ENCODE measurements at places on chromosomes 2 and 18.

DNA sequence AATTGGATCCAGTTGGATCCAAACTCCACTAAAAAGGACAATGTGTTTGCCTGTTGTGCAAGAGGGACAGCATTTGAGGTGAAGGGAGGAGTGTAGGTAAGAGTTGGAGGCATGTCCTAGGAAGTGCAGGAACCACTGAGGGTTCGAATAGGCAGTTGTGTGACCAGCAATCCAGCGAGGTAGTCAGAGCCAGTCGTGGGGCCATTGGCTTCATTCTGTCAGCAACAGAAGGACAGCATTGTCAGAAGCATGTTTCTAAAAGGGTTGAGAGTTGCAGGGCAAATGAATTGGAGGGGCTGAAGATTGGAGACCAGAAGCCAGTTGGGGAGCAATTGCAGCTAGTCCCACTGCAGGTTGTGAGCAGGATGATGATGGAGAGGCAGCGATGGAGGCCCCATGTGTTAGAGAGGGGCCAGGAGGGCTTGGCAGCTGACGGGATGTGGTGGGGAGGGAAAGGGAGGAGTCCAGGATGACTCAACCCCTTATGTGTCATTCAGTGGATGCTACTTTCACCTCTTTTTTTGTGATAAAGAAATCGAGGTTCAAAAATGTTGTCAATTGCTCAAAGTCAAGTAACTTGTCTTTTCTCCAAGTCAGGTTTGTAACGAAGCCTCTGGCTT, 96.7 kb upstream of the SIX3 start:
- DNase-seq = no peak

DNA sequence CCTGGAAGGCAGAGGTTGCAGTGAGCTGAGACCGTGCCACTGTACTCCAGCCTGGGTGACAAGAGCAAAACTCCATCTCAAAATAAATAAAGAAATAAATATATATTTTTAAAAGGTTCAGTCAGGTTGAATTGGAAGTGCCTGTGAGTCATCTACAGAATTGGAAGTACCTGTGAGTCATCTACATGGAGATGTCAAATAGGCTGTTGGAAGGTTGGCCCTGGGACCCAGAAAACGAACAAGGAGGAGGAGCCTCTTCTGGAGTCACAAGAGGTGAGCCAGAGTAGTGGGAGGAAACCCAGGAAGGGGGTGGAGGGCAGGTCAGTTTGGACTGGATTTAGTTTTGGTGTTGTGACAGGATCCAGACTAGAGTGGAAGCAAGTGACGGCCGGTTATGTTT, 15.2 kb upstream of the SCYGR1 start:
- no peak for DNase-seq

DNA sequence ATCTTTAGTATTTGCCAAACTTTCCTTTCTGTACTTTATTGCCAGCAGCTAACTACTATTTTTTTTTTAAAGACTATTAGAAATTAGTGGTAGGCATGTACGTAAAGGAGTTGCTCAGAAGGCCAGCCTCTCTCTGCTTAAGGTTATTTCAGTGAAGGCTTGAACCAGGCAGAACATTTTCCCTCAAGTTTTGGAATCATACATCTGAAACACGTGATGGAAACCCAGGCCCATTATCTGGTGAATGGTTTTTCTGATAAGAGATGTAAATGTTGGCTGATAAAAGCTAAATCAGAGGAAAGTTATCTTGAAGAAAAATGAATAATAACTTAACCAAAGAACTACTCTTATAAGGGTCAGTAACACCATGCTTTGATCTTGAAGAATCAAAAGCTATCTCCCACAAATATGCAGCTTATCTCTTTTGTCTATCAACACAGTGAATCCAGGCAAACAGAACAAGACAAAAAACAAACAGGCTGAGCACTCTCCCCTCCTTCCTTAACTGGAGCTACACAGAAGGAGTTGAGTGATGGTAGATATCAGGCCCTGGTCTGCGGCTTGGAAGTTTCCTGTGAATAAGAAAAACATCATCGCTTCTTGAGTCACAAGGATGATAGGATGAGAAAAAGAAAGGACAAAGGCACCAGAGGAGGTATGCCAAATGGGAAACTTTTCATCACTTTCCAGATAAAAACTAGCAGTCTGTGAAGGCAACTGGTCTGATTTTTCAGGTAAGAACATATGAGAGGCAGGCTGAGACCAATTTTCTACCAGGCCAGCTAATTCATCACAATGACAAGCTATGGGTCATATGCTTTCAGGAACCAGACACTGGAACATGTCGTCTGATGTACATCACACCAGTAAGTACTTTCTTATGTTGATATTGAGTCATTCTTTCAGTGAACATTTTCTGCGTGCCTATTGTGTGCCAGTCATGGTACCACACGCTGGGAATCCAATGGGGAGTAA, 88.4 kb upstream of the STK17B start:
- DNase-seq = peak; percentile 56

GRCh38 chr2:28228434-28228995, 164.1 kb upstream of the FOSL2 start:
- DNase-seq = no peak

GRCh38 chr2:10014418-10015190, 28.7 kb upstream of the KLF11 start:
- no peak for DNase-seq

- DNase-seq = no peak
Observed at GRCh38 chr18:49178321-49178720, 227.6 kb upstream of the SMAD7 start.

DNA sequence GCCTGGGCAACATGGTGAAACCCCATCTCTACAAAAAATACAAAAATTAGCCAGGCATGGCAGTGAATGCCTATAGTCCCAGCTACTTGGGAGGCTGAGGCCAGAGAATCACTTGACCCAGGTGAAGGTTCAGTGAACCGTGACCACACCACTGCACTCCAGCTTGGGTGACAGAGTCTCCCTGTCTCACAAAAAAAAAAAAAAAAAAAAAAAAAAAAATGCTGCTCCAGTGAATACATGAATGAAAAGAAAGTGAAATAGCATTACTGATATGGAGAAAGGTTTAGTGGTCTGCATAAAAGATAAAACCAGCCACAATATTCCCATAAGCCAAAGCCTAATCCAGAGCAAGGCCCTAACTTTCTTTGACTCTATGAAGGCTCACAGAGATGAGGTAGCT, 44.5 kb downstream of the METTL8 start:
- no peak for DNase-seq

DNA sequence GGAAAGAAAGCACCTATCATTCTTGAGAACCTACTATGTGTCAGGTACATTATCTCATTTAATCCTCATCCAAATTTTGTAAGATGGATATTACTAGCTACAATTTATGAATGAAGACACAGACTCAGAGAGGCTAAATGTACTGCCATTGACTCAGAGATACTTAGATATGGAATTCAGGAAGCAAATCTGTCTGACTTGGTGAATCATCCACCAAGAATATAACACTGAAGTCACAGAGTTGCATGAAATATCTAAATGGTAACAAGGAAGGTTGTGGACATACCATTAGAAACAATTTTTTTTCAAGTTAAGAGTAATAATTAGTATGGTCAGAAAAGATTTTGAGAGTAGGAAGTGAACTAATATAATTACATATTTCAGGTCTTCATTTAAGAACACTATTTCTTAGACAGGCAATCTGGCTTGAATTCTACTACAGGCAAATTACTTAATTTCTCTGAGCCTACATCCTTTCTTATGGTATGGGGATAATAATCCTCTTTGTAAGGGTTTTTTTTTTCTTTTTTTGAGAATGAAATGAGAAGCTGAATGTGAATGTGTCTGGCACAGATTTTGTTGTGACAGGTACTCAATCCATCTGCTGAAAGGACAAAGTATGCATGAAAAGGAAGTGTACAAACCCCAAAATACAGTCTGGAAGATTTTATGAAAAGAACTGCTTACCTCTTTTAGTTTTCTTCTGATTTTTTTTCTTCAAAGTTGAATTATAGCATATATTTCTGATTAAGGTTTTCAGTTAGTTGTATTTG, 14.8 kb upstream of the C2orf66 start:
- DNase-seq = no peak

DNA sequence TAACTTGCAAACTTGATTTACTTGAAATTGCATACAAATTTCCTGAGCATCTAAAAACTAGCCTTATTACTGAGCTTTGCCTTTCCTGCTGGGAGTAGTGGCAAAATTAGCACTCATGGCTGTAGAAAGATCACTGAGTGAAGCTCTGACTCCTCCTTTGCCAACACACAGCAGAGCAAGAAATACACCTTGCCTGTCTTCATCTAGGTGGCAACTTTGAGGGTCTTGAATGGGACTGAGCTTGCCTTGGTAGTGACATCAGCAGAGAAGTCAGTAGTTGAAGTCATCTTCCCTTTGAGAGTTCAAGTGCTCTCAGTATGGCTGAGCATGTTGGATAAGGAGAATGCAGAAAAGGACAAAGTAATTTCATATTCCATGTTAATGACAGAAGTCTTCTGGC, 5.9 kb downstream of the RRM2 start:
- no peak for DNase-seq

DNA sequence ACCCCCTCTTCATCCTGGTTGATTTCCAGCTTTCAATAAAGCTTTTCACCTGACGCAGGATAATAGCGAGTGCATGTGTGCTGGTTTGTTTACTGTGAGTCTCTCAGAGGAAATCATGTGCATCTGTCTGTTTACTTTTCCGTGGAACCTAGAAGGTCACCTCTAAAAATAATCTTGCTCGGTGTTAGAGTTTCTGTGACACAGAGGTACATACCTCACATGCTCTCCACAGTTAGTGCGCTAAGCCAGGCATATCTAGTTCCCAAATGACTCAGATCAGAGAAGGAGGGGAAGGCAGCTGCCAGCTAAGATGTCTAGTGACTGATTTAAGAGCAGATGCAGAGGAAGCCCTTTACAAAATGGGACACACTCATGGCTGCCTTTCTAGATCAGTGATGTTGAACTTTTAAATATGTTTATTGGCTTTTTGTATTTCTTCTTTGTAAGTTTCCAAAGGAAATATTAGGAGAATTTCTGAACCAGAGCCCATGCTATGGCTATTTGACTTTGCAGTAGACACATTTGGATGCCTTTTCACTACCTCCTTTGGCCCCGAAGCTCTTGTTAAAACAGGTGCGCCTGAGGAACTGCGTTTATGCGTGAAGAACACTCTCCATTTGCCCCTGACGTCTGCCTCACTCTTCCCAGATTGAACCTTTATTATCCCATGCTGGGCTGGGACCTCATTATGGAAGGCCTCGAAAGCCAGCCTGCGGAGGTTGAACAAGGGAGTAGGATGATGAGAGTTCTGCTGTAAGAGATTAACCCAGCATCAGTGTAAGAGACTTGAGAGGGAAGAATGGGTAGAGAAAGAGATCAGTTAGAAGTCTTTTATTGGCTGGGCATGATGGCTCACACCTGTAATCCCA, 145.6 kb downstream of the FAM161A start:
- no peak for DNase-seq

- DNase-seq = no peak
Observed at GRCh38 chr2:23107327-23107941, 277.5 kb upstream of the KLHL29 start.

DNA sequence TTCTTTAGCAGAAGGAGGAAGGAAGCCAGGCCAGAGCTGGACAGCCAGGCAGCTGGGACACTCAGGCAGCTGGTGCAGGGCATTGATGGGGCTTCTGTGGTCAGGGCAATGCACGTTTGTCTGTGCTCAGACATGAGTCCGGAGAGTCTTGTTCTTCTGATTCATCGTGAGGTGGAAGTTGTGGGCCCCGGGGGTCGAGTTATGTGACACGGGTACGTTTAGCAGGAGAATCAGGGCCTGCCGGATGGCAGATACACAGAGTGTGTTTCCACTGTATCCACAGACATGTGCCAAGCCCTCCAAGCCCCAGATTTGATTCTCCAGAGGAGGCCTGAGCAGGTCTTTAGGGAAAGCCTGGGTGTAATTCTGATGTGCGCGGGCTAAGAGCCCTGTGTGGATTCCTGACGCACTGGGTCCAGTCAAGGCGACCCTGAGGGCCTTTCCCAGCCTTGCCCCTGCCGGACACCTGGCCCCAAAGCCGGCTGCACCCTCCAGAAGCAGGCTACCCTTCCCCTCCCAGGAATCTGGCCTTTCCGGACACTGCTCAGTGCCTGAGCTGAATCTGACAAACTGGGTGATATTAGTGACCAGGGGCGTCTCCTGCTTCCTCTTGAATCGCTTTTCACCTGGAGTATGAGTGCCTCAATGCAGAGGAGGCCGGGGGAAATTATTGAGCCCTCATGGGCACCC, 10.1 kb downstream of the ARHGEF4 start:
- no peak for DNase-seq

DNA sequence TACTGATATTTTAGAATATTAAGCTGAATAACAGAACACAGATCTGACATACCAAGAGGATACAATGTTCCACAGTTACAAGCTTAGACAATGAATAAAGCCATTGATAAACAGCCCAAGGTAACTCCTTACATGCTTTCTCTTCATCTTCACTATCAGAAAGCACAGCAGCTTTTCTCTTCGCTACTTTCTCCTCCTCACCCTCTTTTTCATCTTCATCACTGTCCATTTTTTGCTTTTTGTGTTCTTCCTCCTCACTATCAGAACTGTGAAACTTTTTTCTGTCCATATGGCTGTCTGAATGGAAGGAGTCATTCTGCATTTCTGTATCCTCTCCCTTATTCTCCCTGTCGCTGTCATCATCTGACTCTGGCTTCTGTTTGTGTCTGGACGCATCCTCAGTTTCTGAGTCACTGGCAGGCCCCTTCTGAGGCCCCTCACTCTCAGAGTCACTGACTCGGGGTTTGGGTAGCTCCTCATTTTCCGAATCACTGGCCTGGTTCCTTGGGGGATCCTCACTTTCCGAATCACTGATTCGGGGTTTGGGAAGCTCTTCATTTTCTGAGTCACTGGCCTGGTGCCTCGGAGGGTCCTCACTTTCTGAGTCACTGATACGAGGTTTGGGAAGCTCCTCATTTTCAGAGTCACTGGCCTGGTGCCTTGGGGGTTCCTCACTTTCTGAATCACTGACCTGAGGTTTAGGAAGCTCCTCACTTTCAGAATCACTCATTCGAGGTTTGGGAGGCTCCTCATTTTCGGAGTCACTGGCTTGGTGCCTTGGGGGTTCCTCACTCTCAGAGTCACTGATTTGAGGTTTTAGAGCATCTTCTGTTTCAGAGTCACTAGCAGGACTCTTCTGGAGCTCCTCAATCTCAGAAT, 21.5 kb downstream of the IWS1 start:
- no peak for DNase-seq

DNA sequence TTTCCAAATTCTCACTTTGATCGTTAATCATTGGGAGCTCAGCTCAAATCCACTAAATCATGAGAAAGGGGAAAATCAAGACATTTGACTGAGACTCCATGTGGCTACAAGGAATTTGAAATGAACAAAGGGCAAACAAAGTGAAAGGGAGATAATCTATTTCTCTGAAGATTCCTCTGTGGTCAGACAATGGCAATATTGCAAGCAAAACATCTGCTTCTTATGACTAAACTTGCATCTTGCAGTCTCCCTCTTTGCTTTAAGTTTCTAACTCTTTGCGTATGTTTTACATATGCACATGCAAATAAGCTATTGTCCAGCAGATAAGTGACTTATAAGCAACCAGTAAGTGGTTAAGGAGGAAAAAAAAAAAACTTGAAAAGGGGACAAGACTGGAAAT, 299.1 kb upstream of the NXPH2 start:
- DNase-seq = no peak

DNA sequence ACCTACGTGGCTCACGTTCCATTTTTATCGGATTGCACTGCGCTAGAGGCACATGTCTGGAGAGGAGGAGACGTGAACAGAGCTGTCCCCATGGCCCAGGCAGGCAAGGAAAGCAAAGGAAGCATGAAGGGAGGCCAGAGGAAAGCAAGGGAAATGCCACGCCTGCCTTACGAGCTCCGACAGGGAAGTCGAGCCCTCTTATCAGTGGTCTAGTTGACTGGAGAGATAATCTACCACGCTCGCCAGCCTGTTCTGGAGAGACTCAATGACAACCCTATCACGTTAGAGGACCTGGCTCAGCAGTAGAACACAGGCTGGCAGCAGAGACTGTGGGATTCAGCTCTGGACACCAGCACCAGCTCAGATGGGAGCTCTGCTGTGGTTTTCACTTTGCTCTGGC, 202.6 kb upstream of the ID2 start:
- DNase-seq = no peak

Data from CD4-positive, alpha-beta T cell treated with Interleukin-17A for 1 hour (primary cell).